ENCODE measurements at places on chromosomes 1 and 21.

DNA sequence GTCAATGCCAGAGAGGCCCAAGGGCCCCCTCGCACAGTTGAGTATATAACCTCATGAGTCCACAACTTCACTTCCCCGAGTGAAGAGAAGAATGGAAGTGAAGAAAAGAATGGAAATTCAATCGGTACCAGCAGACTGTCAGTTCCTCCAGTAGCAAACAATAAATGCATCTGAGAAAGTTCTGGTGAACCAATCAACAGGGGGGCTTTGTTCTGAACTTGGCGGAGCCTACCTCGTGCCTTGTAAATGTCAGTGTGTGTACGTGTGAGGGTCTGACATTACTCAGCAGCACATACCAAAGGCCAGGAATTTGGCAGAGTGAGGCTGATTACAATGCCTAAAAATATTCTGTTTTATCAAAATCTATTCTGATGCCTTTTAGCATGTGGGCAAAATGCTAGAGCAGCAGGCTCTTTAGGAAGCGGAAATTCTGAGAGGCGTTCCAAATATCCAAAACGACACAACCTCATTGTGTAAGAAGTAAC is 238.5 kb downstream of the LTN1 start:
- no peak for DNase-seq

GRCh38 chr21:27134516-27134915 is 167.6 kb upstream of the ADAMTS5 start:
- no peak for DNase-seq

- DNase-seq: no peak
Measured at GRCh38 chr1:219503604-219504003, 109.3 kb downstream of the ZC3H11B start.

- DNase-seq: no peak
Measured at GRCh38 chr21:42385619-42386018, 10.2 kb downstream of the TMPRSS3 start.

- no peak for DNase-seq
Measured at GRCh38 chr21:31873696-31874599, 1.1 kb downstream of the HUNK start.

- no peak for DNase-seq
Measured at GRCh38 chr1:91795591-91796389, 90.2 kb downstream of the TGFBR3 start.

DNA sequence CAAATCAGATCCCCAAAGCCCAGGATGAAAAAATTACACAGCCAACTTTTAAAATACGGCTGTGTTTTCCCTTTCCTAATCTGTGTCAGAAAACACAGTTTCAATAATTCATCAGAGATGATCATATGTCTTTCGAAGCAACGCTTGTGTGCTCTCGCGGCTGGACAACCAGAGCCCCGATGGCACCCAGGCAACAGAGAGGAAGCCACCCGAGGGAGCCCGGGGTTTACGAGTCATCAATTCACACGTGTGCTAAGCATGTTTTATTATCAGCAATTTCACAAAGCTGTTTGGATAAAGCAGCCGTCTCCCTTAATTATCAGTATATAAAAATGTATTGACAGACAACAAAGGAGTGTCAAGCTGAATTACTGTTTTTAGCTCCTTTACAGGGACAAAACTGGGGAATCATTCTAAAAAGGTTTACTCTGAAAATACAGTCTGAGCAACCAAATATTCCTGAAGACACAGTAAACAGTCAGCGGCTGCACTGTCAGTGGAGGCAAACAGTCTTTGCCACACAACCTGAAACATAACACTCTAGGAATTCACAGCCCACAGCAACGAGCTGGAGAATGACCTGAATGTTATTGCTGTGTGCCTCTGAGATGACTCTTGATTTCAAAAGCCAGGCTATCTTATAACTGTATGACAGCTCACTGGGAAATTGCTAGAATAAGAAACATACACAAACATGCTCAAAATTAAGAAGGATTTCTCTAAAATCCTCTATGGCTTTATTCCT is 201.0 kb downstream of the SIPA1L2 start:
- no peak for DNase-seq

GRCh38 chr1:206489980-206490770 is 17.2 kb upstream of the RASSF5 start:
- DNase-seq: no peak

GRCh38 chr21:43767984-43768867 is 7.9 kb downstream of the CSTB start:
- DNase-seq: no peak

DNA sequence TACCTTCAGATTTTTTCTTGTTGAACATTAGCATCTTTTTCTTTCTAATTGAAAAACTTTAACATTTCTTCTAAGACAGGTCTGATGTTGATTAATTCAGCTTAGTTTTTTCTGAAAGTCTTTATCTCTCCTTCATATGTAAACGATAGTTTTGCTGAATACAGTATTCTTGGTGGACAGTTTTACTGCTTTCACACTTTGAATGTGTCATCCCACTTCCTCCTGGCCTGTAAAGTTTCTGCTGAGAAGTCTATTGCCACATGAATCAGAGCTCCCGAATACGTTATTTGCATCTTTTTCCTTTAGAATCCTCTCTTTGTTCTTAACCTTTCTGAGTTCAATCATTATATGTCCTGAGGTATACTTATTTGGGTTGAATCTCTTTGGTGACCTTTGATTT is 344.2 kb downstream of the OLFM3 start:
- no peak for DNase-seq

DNA sequence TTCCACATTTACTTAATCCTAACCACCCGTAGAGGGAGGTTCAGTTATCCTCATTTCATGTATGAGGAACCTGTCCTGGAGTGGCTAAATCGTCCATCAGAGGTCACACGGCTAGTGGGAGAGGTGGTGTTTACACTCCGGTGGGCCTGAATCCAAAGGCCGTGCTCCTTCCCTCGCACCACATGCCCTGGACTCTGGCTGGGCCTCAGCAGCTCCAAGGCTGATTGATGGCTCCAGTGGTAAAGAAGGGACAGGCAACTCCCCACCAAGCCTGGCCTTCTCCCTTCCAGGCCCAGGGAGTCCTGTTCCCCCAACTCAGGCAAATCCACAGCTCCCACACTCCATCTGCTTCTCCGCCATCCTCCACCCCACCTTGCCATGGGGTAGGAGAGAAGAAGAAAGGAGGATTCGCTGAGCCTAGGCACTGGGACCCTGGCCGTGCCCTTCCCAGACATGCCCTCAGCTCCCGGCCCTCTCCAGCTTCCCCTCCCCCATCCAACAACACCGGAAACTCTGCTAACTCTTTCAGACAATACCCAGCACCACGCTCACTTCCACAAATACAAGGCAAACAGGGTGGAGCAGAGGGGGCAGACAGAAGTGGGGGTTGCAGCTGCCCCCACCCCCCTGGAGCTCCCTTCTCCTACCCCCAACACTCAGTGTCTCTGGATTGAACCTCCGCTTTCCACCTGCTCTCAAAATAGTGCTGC is 10.9 kb downstream of the ARHGEF2 start:
- no peak for DNase-seq

DNA sequence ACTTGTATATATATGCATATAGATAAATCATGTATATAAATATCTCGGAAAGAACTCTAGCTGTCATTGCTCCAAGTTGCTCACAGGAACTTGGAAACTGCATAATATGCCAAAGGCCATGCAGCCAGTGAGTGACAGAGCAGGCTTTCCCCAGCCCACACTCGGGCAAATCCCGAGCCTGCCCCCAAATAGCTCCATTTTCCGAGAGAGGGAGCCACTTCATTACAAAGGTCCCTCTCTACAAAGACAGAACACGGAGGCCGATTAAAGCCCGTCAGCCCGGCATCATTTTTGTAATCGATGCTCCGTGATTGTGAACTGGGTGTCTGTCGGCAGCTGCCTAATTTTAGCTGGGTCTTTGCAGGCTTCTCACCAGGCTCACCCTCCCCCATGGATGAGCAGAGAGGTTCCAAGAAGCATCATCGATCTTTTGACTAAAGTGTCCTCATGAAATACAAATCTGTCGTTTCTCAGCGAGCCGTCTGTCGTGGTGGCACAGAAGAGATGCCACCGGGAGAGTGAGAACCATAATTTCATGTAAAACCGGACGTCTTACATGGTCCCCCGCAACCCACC is 663.9 kb downstream of the PTPRU start:
- no peak for DNase-seq

- DNase-seq: no peak
Measured at GRCh38 chr21:37450445-37450941, 83.9 kb downstream of the DYRK1A start.

DNA sequence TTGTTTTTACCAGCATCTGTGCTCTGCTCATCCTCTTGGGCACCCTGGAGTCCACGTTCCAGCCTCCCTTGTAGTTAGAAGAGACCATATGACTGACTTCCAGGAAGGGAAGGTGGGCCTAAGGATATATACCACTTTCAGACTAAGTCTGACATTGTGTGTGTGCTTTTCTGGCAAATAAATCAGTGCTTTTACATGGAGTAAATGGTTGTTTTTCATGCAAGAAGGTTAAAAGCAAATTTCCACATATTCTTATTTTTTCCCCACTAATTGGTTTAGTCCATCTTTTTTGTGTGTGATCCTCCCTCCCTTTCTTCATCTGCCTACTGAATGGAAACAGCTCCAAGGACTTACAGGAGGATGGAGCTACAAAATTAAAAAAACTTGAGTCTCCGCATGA is 119.8 kb downstream of the TBX15 start:
- DNase-seq: no peak

- DNase-seq: no peak
Measured at GRCh38 chr1:21881250-21881649, 55.9 kb downstream of the HSPG2 start.

DNA sequence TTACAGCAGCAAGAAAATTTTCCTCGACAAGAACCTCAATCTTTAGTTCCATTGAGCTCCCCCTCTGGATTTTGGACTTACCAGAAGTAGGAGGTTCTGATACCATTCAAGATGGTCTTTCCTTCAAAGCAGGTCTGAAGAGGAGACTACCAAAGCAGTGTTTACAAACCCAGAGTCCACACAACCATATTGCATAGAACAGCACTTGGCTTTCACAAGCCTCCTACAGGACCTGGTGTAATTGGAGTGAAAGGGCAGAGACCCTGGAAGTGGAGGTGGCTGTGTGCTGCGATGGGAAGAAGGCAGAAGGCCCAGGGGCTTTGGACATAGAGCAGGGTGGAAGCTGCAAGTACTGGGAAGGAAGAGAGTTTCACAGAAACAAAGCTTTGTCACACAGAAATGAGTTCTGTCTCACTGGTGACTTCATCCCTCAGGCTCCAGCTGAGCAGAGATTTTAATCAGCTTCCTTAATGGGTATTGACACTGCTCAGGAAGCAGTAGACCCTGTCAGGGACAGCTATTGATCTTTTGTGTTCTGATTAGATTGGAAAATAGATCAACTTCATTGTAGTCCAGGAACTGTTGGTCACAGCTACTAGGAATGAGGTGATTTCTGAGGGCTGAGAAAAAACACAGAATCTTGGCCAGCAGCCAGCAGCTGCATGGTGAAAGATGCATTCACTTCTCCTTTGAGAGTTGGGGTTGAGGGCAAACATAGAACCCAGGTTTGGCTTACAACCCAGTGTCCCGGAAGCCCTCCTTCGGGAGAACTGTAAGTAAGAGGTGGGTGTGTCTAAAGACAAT is 124.0 kb downstream of the SYT2 start:
- no peak for DNase-seq

DNA sequence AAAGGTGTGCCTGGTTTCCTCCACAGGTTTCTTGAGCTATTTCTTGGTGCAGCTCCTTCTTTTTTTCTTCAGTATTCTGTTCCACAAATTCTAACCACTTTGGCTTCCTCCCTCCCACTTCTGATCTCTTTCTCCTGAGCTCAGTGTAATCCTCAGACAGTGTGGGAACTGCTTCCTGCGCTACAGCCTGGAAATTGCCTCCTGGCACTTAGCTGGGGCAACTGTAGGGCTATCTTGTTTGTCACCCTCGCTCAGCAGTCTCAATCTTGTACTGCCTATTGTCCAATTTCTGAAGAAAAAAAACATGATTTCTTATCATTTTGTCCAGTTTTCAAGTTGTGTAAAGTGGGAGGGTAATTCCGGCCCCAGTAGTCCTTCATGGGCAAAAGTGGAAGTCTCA is 24.0 kb upstream of the GALNT2 start:
- DNase-seq: no peak

DNA sequence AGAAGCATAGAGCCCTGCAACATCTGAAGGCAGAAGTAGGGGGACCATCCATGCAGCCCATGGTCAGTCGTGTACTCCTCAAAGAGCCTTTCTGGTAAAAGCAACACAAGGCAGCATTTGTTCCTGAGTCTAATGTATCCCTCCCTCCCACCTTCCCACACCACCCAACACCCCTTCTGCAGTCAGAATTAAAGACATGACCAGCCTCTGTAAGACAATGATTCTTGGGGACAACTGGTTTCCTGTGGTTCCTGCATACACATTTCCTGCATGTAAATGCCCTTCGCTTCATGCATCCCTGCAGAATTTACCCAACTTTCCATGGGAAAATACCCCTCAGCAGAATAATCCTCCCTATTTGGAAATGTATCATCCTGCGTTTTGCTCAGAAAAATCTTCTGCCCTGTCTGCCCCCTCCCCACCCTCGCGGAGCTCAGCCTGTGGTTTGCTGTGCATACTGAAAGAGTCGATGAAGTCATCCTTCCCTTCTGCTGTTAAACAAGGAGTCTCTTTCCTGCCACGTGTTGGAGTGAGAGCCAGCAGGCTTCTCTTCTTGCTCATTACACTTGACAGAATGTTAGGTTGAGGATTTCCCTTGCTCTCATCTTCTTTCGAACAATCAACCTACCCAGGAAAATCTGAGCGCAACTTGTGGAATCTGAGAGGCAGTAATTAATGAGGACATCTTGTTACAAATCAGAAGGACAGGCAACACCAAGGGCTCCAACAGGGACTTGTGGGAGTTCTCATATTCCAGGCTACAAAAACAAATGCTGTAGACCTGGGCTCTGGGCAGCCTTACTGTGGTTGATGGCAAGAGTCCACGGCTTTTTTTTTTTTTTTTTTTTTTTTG is 4.7 kb downstream of the TNN start:
- no peak for DNase-seq

DNA sequence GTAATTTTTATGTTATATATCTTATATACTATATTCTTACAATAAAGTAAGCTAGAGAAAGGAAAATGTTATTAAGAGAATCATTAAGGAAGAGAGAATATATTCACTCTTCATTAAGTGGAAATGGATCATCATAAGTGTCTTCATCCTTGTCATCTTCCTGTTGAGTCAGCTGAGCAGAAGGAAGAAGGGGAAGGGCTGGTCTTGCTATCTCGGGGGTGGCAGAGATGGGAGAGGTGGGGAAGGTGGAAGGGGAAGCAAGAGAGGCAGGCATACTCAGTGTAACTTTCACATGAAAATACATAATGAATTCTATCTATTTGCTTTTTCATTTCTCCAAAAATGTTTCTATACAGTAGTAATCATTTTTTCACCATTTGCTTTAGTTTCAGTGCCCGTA is 5.1 kb downstream of the DNASE2B start:
- DNase-seq: no peak

GRCh38 chr1:53332833-53333232 is 5.0 kb upstream of the LRP8 start:
- DNase-seq: no peak

GRCh38 chr1:1325288-1326074 is 879 bp downstream of the CPTP start:
- DNase-seq: no peak

DNA sequence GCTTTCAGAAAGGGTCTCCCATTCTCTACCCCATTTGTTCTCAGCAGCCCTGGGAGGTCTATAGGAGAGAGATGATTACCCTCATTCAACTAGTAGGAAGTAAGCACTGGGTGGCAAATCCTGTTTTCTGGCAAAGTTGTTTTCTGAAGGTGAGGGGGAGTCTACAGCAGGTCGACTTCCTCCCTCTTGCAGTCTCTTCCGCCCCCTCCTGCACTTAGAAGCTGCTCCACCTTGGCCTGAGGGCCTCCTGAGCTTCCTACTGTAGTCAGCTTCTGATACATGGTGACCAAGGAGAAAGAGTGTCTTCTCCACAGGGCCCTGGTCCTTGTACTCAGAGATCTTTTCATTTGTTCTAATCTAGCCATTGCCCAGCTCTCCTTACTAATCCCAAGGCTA is 93.1 kb downstream of the RGL1 start:
- no peak for DNase-seq
